Stimulated activated CD8-positive, alpha-beta memory T cell treated with anti-CD3 and anti-CD28 coated beads, Interleukin-15, amount 100 ng/mL, for 48 hours (primary cell): ENCODE measurements at places on chromosomes 2 and 18.

DNA sequence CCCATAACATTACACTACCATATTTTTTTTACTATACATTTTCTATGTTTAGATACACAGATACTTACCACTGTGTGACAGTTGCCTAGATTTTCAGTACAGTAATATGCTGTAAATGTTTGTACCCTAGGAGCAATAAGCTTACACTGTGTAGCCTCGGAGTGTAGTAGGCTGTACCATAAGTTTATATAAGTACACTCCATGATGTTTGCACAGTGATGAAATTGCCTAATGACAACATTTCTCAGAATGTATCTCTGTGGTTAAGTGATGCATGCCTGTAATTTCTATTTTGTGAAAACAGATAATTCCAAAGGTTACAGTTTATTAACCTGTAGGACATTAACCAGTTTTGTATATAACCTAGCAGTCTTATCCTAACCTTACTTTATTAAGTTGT lies 128.1 kb upstream of the RBMS1 start:
- DNase-seq = no peak

DNA sequence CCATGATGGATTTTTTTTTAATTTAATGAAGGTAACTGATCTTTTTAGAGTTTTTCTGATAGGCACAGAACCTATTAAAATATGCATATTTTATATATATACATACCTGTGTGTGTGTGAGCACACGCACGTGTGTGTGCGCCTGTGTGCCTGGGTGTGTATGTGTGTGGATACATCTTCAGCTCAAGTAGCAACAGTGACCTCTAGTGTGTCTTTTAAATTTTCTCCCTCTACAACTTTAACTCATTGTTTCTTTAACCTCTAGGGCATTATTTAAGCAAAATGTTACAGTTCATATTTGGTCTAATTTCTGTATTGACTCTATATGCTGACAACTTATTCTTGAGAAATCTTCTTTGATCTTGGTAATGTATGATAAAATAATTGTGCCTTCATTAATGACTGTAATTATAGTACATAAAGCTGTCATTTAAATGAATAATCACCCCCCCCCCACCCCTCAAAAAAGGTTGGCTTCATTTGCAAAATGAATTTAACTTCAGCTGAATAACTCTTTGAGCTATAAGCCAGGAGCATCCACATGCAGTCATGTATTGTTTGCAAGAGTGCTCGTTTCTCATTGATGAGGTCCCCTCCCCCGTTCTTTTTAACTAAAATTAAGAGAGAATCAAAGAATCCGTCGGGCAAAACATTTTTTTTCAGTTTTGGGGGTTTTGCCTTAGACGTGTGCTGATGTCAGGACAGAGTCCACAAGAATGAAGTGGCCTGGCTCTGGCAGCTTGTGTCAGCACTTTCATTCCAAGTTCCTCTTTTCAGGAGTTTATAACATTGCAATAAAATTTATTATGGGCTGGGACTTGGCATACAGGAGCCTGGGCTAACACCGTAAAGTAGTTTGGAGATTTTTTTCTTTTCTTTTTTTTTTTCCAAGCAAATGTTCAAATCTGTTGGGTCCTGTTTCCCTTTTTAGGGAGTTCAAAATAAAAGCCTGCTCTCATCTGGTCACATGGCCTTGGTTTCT lies 80.0 kb downstream of the ETAA1 start:
- DNase-seq = no peak

GRCh38 chr2:10575609-10576280 lies 114.0 kb downstream of the NOL10 start:
- no peak for DNase-seq

- DNase-seq = no peak
Observed at GRCh38 chr2:206557321-206557720, 85.0 kb upstream of the FAM237A start.

DNA sequence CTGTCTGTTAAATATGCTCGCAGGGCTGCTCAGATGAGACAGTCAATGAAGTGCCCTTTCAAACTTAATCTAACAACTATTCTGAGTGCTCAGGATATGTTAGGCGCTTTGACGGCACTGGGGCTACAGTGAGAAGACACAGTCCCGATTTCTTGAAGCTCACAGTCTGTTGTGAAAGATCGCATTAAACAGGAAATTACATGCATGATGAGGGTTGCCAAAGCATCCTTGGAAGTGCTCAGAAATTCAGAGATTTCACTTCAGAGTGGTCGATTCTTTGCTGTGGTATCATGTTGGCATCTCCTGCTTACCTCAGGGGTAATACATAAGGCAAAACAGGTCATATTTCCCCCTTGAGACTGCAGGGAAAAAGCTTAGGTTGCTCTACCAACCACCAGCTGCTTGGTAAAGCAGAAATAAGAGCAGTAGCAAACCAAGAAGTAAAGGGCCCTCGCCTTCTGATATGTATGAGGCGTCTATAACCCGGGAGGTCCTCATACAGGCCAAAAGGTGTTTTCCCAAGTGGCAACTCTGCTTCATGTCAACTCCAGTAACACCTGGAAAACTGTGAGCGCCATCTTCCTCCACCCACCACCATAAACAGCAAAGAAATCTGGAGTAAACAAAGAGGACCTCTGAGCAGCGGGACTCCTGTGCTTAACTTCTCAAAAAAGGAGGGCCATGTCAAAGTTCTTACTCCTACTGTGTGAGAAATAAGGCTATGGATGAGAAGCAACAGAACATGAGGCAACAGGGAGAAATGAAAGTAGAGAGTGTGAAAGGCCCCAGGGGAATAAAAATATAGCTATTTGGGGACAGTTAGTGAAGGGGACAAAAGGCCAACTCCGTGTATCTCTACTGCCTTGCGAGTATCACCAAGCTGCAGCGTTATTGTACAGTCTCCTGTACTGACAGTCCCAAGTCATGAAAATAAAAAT lies 79.3 kb downstream of the CLHC1 start:
- DNase-seq = no peak
